CD4-positive, CD25-positive, alpha-beta regulatory T cell (primary cell): ENCODE measurements at places on chromosomes 1 and 21. TPM values are rescaled to one million over a fixed set of nuclear protein-coding genes. Genes with fewer than 3 reads are reported as not detected.

Gene UBASH3A
- 56.0 TPM for total RNA-seq

Gene AMY1A
- total RNA-seq, result not detected

Gene ALX3
- not detected for total RNA-seq

Gene CSF1
- total RNA-seq, result 28.4 TPM

Gene OR2AJ1
- not detected for total RNA-seq

Gene PHACTR4
- total RNA-seq, result 29.4 TPM

Gene SCMH1
- total RNA-seq, result 27.6 TPM

Gene KRTAP7-1
- not detected for total RNA-seq

Gene RUNX3
- total RNA-seq, result 268 TPM
